Transverse colon (tissue), 4 donors: ENCODE measurements at places on chromosomes 16 and 17. TPM values are rescaled to one million over a fixed set of nuclear protein-coding genes. Genes with fewer than 3 reads are reported as not detected.

GRCh38 chr16:81530296-81530721, 85.7 kb downstream of the CMIP start:
- DNase-seq, result no peak

- no peak for DNase-seq
Measured at GRCh38 chr17:39598047-39598481, 9.7 kb downstream of the NEUROD2 start.

DNA sequence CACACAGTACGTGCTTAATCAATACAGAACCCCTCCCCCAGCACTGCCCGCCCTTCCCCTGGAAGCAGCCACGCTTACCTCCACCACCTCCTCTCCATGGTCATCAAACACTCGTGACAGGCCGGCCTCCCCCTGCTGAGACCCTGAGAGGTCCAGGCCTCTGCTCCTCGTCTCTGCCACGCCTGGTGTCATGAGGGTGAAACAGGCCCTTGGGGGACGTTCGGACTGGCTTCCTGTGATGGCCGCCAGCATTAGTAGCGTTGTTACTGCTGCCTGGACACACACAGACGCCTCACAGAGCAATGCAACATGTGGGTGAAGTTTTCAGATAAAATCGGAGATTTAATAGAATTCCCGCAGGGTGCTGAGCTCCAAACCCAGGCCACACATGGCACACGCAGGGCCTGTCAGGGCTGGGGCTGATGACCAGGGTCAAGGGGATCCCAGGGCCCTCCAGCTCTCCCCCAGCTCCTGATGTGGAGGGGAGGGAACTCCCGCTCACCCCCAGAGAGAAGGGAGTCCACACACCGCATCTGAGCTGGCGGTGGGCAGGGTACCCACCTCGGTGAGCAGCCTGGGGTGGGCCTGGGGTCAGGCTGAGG, 15.9 kb upstream of the SLC38A10 start:
- DNase-seq, result no peak

GRCh38 chr16:75733305-75734211, 7.3 kb upstream of the CPHXL start:
- DNase-seq, result no peak

DNA sequence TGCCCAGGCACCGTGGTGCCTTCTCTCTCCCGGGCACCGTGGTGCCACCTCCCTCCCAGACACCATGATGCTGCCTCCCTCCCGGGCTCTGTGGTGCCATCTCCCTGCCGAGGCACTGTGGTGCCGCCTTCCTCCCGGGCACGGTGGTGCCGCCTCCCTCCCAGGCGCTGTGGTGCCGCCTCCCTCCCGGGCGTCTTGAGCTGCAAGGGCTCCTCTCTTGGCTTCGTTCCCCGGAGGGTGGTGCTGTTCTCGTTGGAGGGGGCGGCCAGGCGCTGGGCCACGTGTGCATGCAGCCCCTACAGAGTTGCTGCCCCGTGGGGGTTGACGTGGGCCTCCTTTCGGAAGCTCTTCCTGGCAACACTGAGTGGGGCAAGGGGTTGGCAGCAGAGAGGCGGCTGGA, 8.2 kb downstream of the CENPX start:
- no peak for DNase-seq

KIF19 gene
- total RNA-seq, result 4.4 TPM

PHOSPHO1 gene
- total RNA-seq, result not detected

TMEM100 gene
- 1.00 TPM for total RNA-seq

TBC1D3B gene
- total RNA-seq, result not detected

SPATA32 gene
- not detected for total RNA-seq
